ENCODE measurements at places on chromosomes 3 and 15.

GRCh38 chr15:85804481-85805170, 9.9 kb upstream of the KLHL25 start:
- no peak for DNase-seq

- DNase-seq = no peak
These were observed 6.2 kb downstream of the TSC22D2 start for GRCh38 chr3:150414258-150414657.

DNA sequence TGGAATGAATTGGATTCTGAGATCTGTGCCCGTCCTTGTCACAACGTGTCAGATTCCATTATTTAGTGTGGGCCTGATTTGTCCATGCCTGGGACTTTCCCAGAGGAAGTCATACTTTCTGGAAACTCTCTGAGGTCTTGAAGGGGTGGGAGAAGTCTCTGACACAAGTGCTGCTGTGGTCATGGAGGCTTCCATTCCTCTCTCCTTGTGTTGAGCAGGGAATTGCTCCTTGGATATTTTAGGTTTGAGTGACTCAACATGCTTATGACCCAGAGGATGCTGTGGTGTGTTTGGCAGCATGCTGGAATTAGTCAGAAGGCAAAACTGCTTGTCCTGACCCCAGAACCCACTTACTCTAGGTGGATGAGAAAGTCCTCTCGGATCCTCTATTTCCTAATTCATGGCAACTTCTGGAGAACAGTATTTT, 132.1 kb downstream of the LPP start:
- no peak for DNase-seq

GRCh38 chr15:22939051-22939450, 41.1 kb downstream of the CYFIP1 start:
- peak; percentile 62 for DNase-seq

GRCh38 chr15:74304431-74304830, 63.0 kb downstream of the CYP11A1 start:
- DNase-seq = no peak

GRCh38 chr15:57922776-57923175, 142.7 kb downstream of the ALDH1A2 start:
- peak; percentile 85 for DNase-seq

DNA sequence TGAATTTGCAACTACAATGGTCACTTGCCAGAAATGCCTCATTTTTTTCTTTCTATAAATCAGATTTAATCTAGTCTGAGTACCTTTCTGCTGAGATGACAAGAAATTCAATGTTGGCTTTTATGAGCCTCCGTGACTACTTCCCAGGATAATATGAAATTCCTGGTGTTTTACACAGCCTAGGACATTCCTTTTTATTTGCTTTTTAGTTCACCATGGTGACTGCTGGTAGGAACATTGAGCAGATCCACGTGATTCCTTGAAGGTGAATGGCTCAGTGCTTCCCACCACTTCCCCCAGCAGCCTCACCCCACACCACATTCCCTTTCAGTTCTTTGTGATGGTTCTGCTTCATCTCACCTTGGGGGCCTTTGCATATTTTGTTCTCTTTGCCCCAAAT, 4.3 kb upstream of the NPTN start:
- DNase-seq = no peak

All from Right ventricle myocardium superior (tissue), 1 donor.